Stimulated activated CD8-positive, alpha-beta memory T cell treated with anti-CD3 and anti-CD28 coated beads, Interleukin-2, amount 100 ng/mL, for 1 hour (primary cell): ENCODE measurements at places on chromosomes 13 and 19.

DNA sequence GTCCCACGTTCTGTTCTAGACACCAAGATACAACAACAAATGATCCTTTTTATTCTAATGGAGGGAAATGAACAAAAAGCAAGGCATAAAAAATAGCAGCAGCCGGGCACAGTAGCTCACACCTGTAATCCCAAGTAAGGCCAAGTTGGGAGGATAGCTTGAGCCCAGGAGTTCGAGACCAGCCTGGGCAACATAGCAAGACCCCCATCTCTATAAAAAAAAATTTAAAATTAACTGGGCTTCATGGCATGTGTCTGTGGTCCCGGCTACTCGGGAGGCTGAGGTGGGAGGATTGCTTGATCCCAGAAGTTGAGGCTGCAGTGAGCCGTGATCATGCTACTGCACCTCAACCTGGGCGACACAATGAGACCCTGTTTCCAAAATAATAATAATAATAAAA lies 1.0 kb downstream of the MIA start:
- no peak for DNase-seq

DNA sequence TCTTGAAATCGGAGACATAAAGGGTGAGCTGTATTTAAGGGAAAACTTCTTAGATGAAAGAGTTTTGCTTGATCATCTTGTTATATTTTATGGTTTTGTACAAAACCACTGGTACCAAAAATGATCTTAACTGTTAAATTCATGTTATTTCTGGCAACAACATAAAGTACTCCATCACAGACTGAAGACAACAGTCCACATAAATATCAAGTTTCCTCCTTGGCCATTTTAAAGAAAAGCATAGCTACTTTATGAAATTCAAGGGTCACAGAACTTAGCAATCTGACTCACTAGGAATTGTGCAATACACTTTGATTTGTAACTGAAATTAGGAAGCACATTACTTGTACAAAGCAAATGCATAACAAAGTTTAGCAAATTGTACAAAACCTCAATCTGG lies 66.3 kb downstream of the TBC1D4 start:
- no peak for DNase-seq

GRCh38 chr13:94121686-94122085 lies 357.8 kb downstream of the DCT start:
- no peak for DNase-seq

GRCh38 chr19:33667141-33667650 lies 45.4 kb downstream of the CHST8 start:
- DNase-seq = no peak

DNA sequence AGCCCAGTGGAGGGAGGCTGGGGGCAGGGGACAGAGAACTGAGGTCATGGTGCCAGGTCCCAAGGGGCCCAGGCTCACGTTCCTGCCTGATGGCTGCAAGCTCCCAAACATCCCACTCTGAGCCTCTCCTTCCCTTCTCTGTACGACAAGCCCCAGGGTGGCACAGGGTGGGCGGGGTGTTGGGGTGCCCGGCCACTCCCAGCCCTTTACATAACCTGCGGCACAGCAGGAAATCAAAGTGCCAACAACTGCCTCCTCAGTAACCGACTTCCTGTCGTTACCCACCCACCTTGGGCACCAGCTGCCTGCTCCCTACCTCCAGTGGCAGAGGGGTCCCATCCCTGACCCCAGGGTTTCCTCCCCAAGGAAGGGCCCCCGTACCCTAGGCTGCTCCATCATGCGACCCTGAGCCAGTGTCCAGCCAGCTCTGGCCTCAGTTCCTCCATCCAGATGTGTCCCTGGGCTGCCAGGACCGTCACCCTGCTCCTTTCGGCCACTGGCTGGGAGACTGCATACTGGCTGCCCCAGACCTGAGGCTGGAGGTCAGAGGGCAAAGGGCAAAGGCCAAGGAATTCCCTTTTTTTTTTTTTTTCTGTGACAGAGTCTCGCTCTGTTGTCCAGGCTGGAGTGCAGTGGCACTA lies 27.7 kb upstream of the NFIC start:
- no peak for DNase-seq

DNA sequence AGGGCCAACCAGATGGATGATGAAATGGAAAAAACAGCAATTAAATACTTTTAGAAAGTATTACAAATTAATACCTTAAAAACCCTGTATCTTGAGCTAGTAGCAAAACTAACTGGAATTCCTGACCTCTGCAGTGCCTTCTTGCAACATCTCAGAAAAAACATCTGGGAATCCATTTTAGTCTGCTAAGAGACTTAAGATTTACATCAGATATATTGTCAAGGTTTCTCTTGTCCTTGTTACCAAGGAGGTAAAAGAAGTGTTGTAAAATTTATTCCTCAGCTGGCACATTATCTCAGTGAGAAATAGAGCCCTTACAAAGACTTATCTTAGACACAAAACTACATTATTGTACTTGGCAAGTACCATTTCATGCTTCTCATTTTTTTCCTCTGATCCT lies 18.5 kb downstream of the KCNRG start:
- DNase-seq = no peak

DNA sequence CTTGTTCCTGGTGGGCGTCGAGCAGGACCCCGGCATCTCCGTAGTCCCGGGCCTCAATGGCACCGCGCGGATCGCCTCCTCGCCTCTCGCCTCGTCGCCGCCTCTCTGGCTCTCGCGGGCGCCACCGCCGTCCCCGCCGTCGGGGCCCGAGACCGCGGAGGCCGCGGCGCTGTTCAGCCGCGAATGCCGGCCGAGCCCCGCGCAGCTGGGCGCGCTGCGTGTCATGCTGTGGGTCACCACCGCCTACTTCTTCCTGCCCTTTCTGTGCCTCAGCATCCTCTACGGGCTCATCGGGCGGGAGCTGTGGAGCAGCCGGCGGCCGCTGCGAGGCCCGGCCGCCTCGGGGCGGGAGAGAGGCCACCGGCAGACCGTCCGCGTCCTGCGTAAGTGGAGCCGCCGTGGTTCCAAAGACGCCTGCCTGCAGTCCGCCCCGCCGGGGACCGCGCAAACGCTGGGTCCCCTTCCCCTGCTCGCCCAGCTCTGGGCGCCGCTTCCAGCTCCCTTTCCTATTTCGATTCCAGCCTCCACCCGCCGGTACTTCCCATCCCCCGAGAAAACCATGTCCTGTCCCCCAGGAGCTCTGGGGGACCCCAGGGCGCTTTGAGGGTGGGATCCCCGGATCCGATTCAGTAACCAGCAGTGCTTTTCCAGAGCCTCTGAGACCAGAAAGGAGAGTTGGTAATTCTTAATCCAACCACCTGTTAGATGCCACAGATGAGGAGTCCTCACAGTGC lies 885 bp downstream of the MLNR start:
- DNase-seq = no peak

- DNase-seq = no peak
These were observed 65.1 kb downstream of the KCNRG start for GRCh38 chr13:50080203-50080910.

DNA sequence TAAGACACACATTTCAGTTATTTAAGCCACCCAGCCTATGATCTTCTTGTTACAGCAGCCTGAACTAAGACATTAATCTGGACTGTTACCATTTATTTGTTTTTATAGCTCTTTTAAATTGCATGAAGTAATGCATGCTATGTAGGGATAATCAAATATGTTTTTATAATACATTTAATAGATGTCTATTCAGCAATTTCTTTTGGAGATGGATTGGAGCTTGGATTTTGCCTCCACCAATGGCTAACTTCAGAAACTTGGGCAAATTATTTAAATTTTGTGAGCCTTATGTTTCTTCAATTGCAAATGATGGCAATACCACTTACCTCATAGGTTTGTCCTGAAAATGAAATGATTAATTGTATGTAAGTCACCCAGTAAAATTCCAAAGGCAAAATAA lies 288.7 kb downstream of the GPC6 start:
- no peak for DNase-seq

DNA sequence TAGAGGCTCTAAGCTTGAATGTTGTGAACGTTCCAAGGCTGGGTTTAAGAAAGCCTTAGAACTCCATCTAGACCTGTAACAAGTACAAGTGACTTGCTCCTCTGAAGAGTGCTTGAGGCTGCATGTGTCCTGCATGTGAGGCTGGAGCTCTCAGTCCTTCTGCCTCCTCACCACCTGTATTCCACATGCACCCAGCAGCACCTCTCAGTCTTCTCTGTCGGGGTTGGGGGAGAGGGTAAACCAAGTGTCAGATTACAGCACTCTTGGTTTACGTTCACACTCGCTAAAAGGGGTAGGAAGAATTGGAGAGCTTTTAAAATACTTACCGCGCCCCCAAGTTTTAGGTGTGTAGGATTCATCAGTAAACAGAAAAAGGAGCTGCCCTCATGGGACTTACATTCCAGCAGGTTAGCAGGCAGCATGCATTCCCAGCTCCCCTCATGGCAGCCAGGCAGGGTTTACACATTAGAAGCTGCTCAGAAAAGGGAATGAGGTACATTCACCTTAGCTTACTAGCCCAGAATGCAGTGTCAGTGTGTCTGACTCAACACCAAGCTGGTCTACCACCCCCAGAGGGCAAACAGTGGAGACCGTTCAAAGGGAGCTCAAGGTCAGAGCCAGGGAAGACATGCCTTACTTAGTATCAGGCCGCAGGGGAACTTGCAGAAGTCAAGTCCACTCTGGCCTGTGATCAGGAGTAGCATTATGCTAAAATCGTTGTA lies 248.1 kb downstream of the PCCA start:
- no peak for DNase-seq

- DNase-seq = no peak
These were observed 863.9 kb upstream of the GPC6 start for GRCh38 chr13:92362717-92363116.

GRCh38 chr19:6101991-6102390 lies 8.3 kb downstream of the RFX2 start:
- DNase-seq = no peak

DNA sequence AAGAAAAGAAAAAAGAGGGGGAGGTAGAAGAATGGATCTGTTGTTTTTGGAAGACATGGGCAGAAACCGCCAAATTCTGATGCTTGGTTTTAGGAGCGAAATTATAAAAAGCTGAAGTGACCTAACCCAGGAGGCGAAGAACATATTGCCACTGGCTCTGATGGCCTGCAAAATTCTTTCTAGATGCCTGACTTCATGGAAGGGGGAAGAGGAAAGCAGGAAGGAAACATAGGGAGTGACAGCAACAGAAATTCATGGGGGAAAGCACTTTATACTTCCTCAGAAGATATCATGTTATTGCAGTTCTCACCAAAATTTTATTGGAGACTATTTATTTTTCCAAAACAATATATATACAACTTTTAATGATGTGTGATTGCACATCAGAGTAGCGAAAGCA lies 213.5 kb downstream of the DLEU7 start:
- DNase-seq = no peak

GRCh38 chr13:64912141-64912540 lies 2318.0 kb downstream of the PCDH9 start:
- DNase-seq = no peak

DNA sequence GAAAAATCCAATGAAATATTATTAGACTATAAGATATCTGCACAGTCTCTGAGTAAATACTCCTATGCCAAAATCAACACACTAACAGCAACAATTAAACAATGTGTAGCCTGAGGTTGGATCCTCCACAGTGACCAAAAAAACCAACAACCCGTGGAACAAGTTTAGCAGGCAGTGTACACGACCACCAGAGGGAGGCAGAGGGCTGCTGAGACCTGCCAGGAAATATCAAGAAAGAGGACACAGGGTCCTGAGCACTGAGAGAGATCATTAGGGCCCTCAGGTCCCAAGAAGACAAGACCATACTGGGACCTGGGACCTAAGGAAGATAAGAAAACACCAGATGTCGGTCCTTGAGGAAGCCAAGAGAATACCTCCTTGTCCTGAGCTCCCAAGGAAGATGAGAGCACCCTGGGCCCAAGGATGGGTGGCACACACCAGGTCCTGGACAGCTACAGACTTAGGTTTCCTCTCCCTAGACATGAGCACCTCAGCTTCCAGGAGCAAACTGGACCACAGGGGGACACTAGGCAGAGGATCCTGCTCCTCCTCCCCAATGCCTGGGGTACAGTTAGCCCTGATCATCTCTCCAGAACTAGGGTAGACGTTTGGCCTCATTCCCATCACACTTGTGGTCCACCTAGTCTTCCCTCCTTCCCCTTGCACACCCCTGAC lies 822 bp upstream of the ZNF274 start:
- peak; percentile 36 for DNase-seq

- no peak for DNase-seq
These were observed 33.1 kb downstream of the PIP5K1C start for GRCh38 chr19:3667037-3667638.

DNA sequence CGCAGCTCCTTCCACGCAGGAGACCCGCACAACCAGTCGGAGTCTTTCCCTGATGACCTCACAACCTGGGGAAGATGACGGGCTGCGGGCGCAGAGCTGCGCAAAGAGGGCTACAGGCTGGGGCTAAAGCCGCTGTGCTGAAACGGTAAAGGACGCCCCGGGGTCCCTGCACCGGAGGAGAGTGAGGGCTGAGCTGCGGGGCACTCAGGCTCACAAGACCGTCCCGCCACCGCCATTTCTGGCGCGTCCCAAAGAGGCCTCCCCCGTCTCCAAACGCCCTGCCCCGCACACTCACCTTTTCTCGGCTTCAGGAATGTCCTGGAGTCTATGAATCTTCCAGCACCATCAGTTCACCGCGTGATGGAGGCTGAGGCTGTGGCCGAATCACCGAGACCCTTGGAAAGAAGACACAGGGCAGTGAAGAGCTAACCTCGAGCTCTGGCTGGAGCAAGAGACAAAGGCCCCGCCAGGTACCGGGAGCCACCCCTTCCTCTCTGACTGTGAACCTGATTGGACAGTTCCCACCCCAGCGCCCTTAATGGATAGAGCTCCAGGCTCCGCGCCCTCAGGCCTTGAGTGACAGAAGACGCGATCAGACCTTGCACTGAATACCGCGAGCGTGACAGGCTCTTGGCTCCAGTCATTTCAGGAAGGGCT lies 41.8 kb upstream of the ZNF429 start:
- no peak for DNase-seq

GRCh38 chr13:43085545-43085944 lies 62.2 kb downstream of the DNAJC15 start:
- DNase-seq = no peak

DNA sequence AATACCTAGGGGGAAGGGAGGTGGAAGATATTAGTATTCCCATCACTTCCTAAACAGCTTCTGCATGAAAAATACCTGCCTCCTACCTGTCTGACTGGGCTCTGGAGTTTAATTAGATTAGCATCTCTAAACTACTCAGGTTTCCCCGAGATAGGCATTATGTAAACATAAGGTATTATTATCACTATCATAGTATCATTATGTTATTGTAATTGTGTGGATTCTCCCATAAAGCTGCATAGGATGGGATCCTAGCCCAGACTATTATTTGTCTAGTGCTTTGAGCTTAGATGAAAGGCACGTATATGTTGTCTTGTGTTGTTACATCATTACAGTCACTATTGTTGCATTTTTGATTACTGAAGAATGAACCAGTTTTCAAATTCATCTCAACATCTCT lies 115.2 kb upstream of the SOX21 start:
- DNase-seq = no peak
